ENCODE measurements at places on chromosomes 7 and 10. TPM values are rescaled to one million over a fixed set of nuclear protein-coding genes. Genes with fewer than 3 reads are reported as not detected.

The TAS2R5 gene
- 3.3 TPM for total RNA-seq

DNA sequence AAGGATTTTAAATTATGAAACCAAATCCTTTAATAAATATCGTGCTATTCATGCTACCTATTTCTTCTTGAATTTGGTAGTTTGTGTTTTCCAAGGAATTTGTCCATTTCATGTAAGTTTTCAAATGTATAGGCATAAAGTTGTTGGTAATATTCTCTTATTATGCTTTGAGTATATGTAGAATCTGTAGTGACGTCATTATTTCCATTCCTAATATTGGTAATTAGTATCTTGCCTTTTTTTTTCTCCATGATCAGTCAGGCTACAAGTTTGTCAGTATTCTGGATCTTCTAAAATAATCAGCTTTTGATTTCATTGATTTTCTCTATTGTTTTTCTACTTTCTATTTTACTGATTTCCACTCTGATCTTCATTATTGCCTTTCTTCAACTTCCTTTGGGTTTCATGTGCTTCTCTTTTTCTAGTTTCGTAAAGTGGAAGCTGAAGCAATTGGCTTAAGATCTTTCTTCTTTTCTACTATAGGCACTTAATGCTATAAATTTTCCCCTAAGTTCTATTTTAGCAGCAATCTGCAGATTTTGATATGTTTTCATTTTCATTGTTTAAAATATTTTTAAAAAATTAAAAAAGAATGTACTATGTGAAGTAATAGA lies 156.5 kb upstream of the HDAC9 start:
- no peaks in the 10 kb centered on the region for H3K4me1 ChIP-seq
- H3K4me3 ChIP-seq: no peak overlapping the region
- no peak overlapping the region for H3K27ac ChIP-seq
- H3K36me3 ChIP-seq: no peaks in the 10 kb centered on the region
- no peak for DNase-seq

GRCh38 chr10:124342136-124342820 lies 76.4 kb downstream of the OAT start:
- H3K4me1 ChIP-seq: peaks cover 7% of the 10 kb centered on the region
- no peaks in the 10 kb centered on the region for H3K27me3 ChIP-seq
- DNase-seq: no peak
- no peak overlapping the region for H3K27ac ChIP-seq
- no peaks in the 10 kb centered on the region for H3K36me3 ChIP-seq

- no peak for DNase-seq
- no peak overlapping the region for H3K4me3 ChIP-seq
- no peaks in the 10 kb centered on the region for H3K27me3 ChIP-seq
- no peaks in the 10 kb centered on the region for H3K36me3 ChIP-seq
These were observed 718.3 kb downstream of the GRID1 start for GRCh38 chr10:85648279-85648754.

The CUBN gene
- 2.2 TPM for total RNA-seq

Measured in type B pancreatic cell (in vitro differentiated cells).